CD4-positive, alpha-beta T cell treated with Interleukin-10 for 1 hour (primary cell): ENCODE measurements at places on chromosomes 6 and 20.

DNA sequence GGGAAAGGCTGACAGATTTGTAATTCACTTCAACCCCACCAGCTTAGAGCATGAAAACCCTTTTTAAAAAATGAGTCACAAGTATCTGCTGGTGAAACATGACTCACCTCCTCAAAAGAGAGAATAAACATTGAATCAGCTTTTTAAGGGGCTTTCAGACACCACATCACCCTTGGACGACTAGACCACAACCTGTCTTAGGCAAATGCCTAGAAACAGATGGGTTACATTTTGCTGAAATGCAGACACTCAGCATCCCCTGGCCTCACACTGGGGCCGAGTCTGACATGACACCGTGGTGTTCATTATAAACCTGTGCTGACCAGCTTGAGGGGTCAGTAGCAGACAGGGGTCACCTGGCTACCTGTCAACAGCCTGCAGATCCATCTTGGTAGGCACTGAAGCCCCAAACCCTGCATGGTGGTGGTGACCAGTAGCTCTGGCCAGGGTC lies 175.3 kb upstream of the CST7 start:
- DNase-seq, result no peak

- no peak for DNase-seq
These were observed 257.9 kb downstream of the CDH26 start for GRCh38 chr20:60215816-60216730.

DNA sequence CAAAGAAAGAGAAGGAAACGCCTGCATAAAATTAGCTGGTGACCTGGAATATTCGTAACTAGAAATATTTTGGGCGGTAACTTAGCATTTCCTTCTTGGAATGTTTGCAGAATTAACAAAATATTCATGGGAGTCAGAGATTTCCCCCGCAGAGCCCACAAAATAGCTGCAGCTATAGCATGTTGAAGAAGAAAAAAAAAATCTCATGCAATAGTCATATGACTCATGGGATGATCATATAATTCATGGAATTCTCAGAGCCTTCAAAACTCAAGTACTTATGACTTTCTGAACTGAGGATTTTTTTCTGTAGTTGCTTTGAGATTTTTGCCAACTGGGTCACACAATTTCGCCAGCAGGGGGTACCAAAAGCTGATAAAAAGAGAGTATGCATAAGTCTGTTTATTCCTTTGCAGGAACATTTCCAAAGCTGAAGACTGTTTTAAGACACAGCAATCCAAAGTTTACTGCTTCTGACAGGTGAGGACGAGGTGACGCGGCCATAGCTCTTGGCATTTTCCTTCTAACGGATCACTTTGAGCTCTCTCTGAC lies 586.0 kb upstream of the CHD6 start:
- DNase-seq, result no peak

DNA sequence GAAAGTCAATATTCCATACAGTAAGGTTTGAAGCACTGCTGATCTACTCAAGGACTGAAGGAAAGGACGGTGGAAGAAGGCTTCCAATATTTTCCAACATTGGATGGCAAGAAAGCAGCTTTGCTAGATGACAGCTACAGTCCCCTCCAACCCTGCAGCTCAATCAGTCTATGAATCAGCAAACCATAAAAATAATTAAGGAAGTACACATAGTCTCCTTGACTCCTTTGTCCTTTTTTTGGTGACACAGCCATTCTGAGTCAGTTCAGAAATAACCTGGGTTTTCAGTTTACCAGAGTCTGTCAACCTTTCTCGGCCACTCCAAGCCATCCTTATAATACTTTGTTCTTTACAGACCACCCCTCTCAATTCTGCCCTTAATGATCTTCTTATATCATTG lies 232.5 kb downstream of the IBTK start:
- no peak for DNase-seq

DNA sequence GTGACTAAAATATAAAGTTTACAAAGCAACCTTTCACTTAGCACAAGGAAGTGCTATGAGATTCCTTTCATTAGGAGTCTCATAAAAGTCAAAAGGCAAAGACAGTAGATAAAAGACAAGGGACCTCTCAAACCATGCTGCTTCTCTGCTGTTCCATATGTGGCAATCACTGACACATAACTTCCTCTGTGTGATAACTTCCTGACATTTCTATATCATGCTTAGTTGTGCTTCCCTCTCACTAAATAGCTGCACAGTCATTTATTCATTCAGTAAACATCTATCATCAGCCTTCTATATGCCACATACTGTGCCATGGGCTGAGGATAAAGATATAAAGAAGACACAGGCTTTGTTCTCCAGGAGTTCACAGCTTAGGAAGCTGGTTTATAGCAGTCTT lies 214.8 kb upstream of the GRIK2 start:
- DNase-seq, result no peak

DNA sequence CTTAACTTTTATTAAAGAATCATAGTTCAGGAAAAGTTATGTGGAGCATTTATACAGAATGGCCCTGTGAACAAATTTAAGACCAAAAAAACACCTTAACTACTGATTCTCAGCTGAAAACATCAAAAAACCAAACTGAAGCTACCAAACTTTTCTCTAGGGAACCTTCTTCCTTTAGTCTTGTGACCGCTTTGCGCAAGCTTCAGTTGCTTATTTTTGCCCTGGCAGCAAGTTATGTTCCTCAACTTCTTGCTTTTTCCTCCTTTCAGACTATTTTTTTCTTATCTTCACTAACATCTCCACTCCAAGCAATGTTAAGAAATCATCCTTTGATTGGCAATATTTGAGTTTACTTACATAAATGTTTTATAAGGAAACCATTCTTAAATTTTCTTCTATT lies 100.1 kb downstream of the MYB start:
- no peak for DNase-seq

DNA sequence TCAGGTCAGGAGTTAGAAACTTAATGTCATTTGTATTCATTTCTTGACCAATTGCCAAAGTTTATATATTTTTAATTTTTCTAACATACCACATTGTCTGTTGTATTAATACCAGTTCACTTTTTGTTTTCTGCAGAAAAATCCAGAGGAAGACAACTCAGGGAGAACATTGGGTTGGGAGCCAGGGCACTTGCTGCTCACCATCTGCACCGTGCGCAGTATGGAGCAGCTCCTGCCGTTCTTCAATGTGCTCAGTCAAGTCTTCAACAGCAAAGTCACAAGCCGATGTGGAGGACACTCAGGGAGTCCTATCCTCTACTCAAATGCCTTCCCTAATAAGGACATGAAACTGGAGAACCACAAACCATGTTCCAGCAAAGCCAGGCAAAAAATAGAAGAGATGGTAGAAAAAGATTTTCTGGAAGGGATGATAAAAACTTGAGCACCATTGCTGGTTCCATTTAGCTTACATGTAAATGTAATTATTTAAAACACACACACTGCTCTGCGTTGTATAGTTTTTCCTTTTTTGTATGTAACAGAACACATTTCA lies 25.3 kb downstream of the PGM3 start:
- no peak for DNase-seq

- DNase-seq, result peak; percentile 80
These were observed 38.7 kb downstream of the MAP3K5 start for GRCh38 chr6:136753624-136754023.

DNA sequence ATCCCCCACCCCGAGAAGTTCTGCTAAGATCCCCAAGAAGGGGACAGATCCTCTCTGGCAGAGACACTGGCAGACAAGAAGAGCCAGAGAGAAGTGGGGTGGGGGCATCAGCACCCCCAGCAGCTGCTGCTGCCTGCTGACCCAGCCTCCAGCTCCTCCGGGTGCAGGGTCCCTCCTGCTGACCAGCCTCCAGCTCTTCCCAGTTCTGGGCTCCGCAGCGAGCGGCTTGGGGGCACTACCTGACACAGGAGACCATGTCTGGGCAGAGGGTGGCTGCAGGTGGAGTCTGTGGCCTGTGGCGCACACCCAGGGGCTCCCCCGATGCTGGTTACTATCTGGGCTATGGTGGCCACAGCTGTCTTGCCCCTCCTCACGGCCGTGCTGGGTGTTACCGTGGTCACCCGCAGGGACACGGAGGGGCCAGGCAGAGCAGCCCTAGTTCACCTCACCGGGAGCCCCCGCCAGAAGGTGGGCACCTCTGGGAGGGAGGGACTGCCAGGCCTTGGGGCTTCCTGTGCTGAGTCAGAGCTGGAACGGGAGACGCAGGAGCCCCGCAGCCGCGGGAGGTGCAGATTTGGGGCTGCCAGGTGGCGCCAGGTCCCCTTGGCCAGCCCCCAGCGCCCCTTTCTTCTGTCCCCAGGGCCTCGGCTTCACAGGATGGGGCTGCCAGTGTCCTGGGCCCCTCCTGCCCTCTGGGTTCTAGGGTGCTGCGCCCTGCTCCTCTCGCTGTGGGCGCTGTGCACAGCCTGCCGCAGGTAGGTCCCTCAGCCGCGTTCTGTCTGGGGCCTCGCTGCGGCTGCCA lies 630 bp downstream of the LIME1 start:
- DNase-seq, result peak; percentile 60

DNA sequence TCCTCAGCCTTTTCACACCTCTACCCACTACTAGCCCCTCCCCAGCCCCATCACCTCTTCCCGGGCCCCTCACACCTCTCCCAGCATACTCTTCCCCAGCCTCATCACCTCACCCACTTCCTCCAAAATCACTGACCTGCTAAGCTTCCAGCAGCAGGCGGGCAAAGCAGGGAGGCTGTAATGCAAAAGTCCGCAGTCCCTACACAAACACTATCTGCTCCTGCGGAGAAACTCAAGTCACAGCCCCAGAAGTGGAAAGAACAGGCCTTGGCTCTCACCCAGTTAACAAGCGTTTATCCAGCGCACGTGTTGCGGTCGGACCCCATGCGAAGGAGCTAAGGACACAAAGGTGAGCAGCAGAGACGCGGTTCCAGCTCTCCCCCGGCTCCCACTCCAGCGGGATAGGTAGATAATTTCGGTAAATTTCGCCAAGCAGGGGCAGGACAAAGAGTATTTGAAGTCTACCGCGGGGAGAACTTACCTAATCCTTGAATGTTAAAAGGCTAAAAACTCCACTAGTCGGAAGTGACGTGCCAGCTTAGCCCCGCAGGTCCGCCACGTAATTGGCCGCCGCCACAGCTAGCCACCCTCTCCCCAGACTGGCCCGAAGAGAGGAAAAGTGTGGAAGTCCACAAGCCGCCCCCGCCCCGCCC lies 728 bp upstream of the TRIM39 start:
- DNase-seq, result peak; percentile 84
